ENCODE measurements at places on chromosomes 5 and 9. TPM values are rescaled to one million over a fixed set of nuclear protein-coding genes. Genes with fewer than 3 reads are reported as not detected.

DNA sequence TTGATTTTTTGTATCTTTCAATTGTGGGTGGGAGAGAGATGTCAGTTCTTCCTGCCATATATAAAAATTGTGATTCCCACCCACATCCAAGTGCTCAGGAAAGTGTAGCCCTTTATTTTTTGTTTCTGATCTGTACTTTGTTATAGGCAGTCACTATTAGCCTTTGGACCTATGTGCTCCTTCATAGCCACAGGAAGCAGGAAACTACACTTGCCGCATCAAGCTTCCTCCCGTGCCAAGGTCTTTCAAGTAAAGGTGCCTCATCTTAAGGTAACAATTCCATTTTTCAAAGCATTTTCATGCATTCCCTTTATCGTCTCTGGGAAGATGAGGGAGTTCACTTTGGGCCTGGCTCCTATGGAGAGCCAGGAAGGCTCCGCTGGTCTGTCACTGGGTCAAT is 339.0 kb downstream of the DIRAS2 start:
- peaks cover 5% of the 10 kb centered on the region for H3K36me3 ChIP-seq
- H3K27ac ChIP-seq: no peak overlapping the region
- no peaks in the 10 kb centered on the region for H3K27me3 ChIP-seq
- H3K4me1 ChIP-seq: no peaks in the 10 kb centered on the region

DNA sequence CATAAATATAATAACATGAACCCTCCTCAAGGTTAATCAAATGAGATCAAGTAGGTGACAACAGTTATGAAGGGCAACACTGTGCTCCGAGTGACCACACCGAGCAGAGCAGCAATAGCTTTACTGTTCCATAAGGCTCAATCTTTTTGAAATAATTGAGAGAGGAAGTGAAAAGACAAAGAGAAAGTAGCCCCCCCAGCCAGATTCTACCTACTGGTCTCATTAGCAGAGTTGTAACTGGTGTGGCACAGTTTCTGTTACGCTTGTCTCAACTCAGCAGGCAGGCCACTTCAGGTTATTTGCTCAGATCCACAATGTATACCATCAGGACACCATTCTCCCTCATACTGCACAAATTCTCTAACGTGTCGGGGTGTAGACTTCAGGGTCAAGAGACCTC is 14.0 kb downstream of the PRUNE2 start:
- DNase-seq: no peak
- no peak overlapping the region for H3K27ac ChIP-seq
- H3K4me3 ChIP-seq: no peak overlapping the region
- peaks cover 24% of the 10 kb centered on the region for H3K27me3 ChIP-seq
- no peaks in the 10 kb centered on the region for H3K4me1 ChIP-seq

DNA sequence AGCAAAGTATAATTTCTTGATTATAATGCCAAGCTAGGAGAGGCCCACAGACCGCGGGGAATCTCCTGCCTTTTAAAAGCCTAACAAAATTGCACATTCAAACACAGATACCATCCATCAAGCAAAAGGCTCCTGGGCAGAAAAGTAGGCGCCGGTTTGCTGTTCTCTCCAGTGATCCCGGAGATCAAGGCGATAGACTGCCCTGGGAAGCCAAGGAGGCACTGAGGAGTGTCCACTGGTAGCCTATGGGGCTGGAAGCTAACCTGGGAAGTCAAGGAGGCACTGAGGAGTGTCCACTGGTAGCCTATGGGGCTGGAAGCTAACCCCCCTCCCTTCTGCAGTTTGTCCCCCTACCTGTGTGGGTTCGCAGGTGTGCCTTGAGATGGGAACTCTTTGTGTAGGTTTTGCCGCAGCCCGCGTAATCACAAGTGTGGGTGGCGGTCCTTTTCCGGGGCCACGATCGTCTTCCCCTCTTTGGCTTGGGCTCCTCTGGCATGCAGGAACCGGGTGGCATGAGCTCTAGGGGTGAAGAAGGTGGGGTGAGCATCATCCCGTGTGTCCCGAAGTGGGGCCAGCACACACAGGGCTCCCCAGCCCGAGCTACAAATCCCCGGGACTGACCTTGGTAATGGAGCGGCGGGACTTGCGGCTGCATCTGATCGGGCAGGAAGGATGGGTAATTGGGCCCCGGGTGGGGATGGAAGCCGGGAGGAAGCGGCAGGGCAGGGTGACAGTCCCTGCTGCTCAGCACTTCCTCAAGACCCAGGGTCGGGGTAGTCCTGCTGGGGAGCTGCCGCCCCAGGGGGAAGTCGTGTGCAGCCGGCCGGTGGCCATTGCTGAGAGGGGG is 2.7 kb downstream of the KLF4 start:
- peaks cover 27% of the 10 kb centered on the region for H3K4me1 ChIP-seq
- peaks cover 53% of the 10 kb centered on the region for H3K36me3 ChIP-seq
- H3K27ac ChIP-seq: no peak overlapping the region
- peak overlapping the region; percentile 84 for H3K4me3 ChIP-seq

- no peaks in the 10 kb centered on the region for H3K36me3 ChIP-seq
- H3K4me1 ChIP-seq: no peaks in the 10 kb centered on the region
- DNase-seq: no peak
- H3K27me3 ChIP-seq: peaks cover 31% of the 10 kb centered on the region
- no peak overlapping the region for H3K27ac ChIP-seq
Observed at GRCh38 chr9:109599711-109600110, 101.6 kb upstream of the PTPN3 start.

DNA sequence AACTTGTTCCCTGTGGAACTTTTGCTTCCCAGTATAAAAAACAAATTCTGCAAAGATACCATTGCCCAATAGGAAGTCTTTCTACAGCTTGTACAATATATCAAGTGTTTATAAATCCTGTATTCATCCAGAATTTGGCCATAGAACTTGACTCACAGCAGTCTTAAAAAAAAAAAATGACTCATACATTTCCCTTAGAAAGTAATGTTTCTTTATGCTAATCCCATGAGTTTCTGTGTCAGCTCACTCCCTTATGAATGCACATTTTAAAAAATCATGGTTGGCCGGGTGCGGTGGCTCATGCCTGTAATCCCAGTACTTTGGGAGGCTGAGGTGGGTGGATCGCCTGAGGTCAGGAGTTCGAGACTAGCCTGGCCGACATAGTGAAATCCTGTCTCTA is 89.3 kb upstream of the DMRT1 start:
- DNase-seq: no peak
- no peak overlapping the region for H3K4me3 ChIP-seq
- no peak overlapping the region for H3K27ac ChIP-seq
- H3K4me1 ChIP-seq: no peaks in the 10 kb centered on the region
- H3K27me3 ChIP-seq: no peaks in the 10 kb centered on the region
- H3K36me3 ChIP-seq: no peaks in the 10 kb centered on the region

DNA sequence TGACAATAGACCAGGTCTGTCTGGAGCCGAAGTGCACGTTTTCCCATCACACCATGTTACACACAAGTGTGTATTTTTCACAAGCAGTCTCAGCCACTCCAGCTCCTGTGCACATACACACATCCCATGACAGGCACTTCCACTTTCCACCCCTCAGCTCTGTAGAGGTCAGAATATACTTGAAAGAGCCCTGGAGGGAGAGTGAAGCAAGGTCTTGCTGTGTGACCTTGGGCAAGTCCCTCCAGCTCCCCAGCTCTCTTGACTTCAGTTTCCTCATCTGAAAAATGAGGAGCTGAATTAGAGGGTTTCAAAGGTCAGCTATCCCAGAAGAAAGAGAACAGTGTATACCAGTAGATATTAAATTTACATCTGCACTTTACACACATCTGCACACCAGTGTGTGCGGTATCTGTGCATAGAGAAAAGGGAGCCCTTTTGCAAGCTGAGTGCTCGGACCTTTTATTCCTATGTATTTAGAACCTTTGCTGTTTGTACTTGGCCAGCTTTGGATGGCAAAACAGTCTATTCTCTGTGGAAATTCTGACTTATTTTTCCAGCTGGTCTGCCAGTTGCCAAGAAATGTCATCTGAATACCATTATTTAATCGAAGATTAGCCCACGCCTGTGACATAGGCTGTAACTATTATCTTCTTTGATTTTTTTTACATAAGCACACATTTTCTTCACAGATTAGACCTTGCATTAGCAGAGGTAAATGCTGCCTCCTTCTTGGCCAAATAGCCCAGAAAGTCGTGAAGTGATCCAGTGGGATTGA is 528.0 kb downstream of the BNC2 start:
- peaks cover 3% of the 10 kb centered on the region for H3K36me3 ChIP-seq
- H3K4me1 ChIP-seq: peaks cover 29% of the 10 kb centered on the region
- H3K4me3 ChIP-seq: no peak overlapping the region
- no peaks in the 10 kb centered on the region for H3K27me3 ChIP-seq
- DNase-seq: no peak

DNA sequence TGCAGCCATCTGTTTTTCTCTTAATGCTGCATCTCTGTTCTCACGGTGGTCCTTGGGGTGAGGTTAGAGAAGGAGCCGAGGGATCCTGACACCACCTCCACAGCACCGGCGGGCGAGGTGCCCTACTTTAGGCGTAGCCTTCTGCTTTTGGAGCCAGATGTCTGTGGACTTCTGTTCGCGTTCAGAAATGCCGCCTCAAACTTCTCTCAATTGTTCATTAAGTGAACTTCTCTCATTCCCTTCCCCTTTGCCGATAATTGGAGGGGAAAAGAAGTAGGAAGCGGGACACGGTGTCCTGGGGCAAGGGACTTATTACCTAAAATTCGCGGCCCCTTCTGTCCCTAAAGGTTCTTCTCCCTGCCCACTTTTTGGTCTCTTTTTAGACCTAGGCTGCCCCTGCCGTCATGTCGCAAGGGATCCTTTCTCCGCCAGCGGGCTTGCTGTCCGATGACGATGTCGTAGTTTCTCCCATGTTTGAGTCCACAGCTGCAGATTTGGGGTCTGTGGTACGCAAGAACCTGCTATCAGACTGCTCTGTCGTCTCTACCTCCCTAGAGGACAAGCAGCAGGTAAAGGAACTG is 455 bp downstream of the KIF20A start:
- no peak overlapping the region for H3K4me3 ChIP-seq
- peaks cover 24% of the 10 kb centered on the region for H3K36me3 ChIP-seq
- H3K27me3 ChIP-seq: no peaks in the 10 kb centered on the region
- H3K4me1 ChIP-seq: no peaks in the 10 kb centered on the region
- H3K27ac ChIP-seq: no peak overlapping the region

- no peak for DNase-seq
- H3K27ac ChIP-seq: no peak overlapping the region
- H3K4me3 ChIP-seq: no peak overlapping the region
Observed at GRCh38 chr9:88663771-88664419, 128.9 kb downstream of the NXNL2 start.

- H3K4me1 ChIP-seq: no peaks in the 10 kb centered on the region
- peak; percentile 64 for DNase-seq
- H3K27ac ChIP-seq: no peak overlapping the region
Observed at GRCh38 chr5:156815988-156816599, 34.0 kb upstream of the PPP1R2B start.

DNA sequence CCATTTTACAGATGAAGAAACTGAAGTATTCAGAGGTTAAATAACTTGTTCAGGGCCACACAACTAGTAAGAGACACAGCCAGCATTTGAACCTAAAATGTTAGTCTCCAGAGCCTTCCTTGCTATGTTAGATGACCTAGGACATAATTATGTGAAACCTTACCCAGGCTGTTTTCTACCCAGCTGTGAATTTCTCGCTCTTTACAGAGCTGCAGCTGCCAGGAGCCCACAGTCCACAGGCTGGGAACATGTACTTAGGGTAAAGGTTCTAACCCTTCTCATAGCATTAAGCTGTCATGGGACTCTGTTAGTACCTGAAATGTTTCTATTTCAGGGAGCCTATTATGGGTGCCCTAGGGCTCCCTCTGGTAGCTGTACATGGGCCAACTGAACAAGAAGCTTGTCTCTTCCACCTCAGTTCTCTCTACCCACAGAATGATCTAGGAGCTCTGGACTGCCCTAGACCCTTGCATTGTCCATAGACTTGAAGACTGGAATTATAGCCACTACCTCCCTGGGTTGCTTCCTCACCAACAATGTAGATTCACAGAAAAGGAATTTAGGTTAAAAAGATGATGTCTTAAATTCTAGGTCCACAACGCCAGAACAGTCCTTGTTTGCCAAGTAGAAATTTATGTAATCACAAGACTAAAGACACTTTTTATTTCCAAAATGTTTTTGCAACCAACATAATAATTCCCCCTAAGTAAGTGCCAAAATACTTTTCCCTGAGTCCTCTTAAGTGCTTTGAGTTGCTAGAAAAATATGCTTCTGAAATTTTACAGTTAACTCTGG is 262.9 kb downstream of the PIK3R1 start:
- H3K27me3 ChIP-seq: no peaks in the 10 kb centered on the region
- no peak overlapping the region for H3K4me3 ChIP-seq
- DNase-seq: no peak
- H3K4me1 ChIP-seq: no peaks in the 10 kb centered on the region
- no peak overlapping the region for H3K27ac ChIP-seq

- H3K27ac ChIP-seq: peak overlapping the region; percentile 99
- no peak for DNase-seq
- H3K4me1 ChIP-seq: peaks cover 57% of the 10 kb centered on the region
Observed at GRCh38 chr9:113621309-113621791, 157.8 kb downstream of the RGS3 start.

GRCh38 chr5:115815006-115815692 is 1.3 kb downstream of the CDO1 start:
- H3K36me3 ChIP-seq: no peaks in the 10 kb centered on the region
- DNase-seq: no peak
- peaks cover 24% of the 10 kb centered on the region for H3K27me3 ChIP-seq

GRCh38 chr9:134775081-134775951 is 105.3 kb upstream of the FCN2 start:
- no peak overlapping the region for H3K27ac ChIP-seq
- H3K36me3 ChIP-seq: no peaks in the 10 kb centered on the region
- no peaks in the 10 kb centered on the region for H3K27me3 ChIP-seq
- no peak for DNase-seq
- H3K4me1 ChIP-seq: no peaks in the 10 kb centered on the region

DNA sequence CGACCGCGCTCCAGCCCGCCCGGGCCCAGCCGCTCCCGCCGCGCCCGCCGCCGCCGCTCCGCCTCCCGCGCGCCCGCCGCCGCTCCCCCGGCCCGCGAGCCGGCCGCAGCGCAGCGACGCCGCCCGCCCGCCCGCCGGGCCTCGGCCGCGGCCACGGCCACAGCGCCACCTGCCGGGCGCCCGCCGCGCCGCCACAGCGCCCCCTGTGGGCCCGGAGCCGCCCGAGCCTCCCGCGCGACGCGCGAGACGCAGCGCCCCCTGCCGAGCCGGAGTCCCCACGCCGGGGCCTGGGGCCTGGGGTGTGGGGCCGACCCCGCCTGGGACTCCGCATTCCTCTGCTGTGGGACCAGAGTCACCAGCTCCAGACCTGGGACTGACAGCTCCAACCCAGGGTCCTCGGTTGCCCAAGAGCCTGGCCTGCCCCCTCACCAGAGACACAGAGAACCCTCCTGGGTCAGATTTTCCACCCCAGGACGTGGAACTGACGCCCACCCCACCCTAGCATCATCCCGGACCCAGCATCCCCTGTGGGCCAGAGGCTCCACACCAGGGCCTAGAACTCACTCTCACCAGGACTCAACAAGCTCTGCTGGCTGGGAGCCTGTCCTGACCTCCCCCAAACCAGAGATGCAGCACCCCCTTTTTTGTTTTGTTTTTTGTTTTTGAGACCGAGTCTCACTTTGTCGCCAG is at the start of gene RAPGEF1:
Gene RAPGEF1 (minus strand): TSS at position 118 of the 690 bp plus-strand sequence. CDS start 246 bp downstream, outside the sequence.
- H3K36me3 ChIP-seq: peaks cover 24% of the 10 kb centered on the region
- DNase-seq: peak; percentile 79
- H3K27me3 ChIP-seq: no peaks in the 10 kb centered on the region
- peaks cover 38% of the 10 kb centered on the region for H3K4me1 ChIP-seq
- H3K27ac ChIP-seq: no peak within 1 kb of the TSS
- peak within 1 kb of the TSS; percentile 78 for H3K4me3 ChIP-seq

GRCh38 chr9:98730871-98731270 is 22.1 kb upstream of the GABBR2 start:
- H3K4me1 ChIP-seq: peaks cover under 1% of the 10 kb centered on the region
- peaks cover 3% of the 10 kb centered on the region for H3K36me3 ChIP-seq
- no peak for DNase-seq
- H3K27me3 ChIP-seq: peaks cover 18% of the 10 kb centered on the region
- no peak overlapping the region for H3K4me3 ChIP-seq

Gene DROSHA
- total RNA-seq: 79.3 TPM

Gene OR1Q1
- not detected for total RNA-seq

Gene SLC4A9
- total RNA-seq: 0.24 TPM

Gene GFI1B
- not detected for total RNA-seq
